Stimulated activated CD4-positive, alpha-beta T cell treated with anti-CD3 and anti-CD28 coated beads, Interleukin-15, amount 100 ng/mL, for 24 hours (primary cell): ENCODE measurements at places on chromosomes 1 and 21.

- DNase-seq = no peak
These were observed 96.7 kb downstream of the ZP4 start for GRCh38 chr1:237794071-237794470.

DNA sequence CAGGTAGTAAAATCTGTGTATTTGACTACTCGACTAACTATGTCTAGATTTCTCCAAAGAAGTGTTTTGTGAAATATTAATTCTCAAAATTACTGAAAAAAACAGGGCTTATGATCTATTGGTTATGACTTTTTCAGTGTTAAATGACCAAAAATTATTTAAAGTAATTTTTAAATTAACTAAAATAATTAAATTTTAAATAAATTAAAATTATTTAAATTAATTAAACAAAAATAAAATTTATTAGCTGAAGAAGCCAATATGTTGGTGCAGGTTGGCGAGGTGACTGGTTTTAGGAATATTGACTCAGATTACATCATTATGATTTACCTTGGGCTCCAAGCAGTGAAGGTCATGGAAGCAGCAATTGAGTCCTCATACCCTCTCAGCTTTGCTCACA lies 483.2 kb downstream of the PTPRC start:
- DNase-seq = no peak

DNA sequence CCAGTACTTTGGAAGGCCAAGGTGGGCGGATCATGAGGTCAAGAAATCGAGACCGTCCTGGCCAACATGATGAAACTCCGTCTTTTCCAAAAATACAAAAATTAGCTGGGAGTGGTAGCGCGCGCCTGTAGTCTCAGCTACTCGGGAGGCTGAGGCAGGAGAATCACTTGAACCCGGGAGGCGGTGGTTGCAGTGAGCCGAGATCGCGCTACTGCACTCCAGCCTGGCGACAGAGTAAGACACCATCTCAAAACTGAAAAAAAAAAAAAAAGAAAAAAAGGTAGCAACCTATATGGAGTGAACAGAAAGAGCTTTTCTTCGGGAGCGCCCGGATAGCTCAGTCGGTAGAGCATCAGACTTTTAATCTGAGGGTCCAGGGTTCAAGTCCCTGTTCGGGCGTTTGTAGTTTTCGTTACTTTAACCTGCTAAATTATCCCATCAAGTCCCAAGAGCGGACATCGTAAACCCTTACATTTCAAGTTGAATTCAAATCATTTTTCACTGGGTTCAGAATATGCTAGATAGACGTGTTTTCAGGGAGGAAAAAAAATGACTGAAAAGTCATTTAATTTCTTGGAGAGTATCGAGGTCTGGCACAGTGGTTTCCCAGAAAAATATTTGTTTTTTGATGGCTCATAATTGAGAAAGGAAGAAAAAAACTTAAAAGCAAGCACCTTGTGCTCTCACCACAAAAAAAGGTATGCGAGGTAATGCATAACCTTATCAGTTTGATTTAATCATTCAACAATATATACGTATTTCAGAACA lies 9.8 kb upstream of the MDM4 start:
- DNase-seq = peak; percentile 80

- no peak for DNase-seq
These were observed 92.7 kb downstream of the TENT5C start for GRCh38 chr1:117698398-117699160.

- DNase-seq = no peak
These were observed 66.4 kb downstream of the LUZP1 start for GRCh38 chr1:23102289-23102688.
